ENCODE measurements at places on chromosomes 5 and 9.
A peak's percentile ranks its signal among the peaks of the same experiment; 100 is the strongest.

DNA sequence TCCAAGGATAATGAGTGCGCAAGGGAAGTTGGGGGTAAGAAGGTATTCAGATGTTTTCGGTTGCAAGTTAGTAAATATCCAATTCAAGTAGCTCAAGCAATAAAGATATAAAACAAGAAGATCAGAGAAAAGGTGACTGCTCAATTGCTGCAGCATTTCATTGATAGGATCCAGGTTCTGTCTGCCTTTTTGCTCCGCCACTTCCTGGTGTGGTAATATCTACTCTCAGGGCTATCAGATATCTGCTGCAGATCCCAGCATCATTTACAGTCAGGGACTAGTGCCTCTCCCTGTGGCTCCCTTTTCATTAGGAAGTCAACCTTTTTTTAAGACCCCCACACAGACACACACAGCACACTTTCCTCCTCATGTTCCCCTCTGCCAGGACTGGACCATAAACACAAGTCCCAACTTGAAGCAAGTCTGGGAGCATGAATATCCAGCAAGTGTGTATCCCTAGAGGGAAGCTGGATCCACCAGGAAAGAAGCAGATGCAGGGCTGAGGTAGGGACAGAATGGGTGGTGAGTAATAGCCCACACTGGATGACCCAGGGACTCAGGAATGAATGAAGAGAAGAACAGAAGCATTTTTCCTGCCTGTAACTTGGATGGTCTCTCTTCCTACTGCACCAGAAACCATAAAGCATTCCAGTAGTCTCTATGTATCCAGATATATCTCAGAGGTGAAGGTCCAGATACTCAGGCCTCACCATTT lies 53.7 kb downstream of the ZNF622 start:
- DNase-seq = peak; percentile 67

GRCh38 chr5:38547257-38547656 lies 9.2 kb downstream of the LIFR start:
- DNase-seq = no peak

DNA sequence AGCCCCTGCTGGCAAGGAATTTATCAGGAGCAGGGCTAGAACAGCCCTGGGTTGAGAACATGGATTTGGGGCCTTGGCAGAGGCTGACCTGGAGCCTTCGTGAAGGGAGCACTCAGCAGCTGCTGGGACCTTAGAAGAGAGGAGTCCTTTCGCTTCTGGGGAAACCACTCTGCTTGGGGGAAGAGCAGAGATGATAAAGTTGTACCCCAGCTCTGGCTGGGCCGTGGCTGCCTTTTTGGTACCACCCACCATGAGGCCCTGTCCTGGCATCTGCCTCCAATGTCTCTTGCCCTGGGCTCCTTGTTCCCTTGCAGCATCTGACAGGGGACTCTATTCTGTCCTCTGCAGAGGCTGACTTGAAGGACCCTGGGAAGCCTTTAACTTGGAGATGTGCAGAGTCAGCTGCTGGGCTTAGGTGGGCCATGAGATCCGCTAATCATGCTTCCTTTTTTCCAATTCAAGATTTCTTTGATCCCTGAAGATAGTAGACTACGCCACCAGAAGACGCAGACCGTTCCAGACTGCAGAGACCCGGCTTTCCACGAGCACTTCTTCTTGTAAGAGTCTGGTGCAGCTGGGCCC lies 20.2 kb downstream of the RGS3 start:
- DNase-seq = no peak

DNA sequence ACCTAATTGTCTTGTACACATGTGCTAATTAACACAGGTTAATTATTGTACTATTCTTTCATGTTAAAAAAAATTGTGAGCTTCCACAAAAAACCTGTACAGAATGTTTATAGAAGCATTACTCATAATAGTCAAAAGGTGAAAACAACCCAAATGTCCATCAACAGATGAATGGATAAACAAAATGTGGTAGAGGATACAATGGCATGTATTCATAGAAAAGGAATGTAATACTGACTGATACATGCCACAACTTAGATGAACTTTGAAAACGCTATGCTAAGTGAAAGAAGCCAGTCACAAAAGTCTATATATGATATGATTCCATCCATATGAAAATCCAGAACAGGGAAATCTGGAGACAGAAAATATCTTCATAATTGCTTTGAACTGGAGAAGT lies 25.6 kb downstream of the RRAGA start:
- DNase-seq = no peak

DNA sequence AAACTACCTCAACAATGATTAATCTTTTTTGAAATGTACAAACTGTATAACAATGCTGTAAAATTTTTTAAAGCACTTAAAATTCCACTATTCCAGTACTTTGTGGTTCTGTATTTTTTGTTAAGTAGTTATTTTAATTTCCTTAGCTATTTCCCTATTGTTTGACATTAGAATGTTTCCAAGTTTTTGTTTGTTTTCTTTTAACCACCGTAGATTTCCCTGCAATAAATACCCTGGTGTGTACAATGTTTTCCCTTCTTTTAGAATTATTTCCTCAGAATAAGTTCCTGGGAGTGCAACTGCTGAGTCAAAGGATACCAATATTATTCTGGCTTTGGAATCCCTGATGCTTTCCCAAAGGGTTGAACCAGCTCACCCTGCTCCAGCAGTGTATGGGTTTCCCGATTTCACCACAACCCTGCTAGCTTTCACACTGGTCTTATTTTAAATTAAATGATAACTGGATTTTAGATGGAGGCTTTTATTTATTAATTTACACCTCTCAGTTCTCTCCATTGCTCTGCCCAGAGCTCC lies 20.6 kb upstream of the ANGPTL2 start:
- DNase-seq = no peak

DNA sequence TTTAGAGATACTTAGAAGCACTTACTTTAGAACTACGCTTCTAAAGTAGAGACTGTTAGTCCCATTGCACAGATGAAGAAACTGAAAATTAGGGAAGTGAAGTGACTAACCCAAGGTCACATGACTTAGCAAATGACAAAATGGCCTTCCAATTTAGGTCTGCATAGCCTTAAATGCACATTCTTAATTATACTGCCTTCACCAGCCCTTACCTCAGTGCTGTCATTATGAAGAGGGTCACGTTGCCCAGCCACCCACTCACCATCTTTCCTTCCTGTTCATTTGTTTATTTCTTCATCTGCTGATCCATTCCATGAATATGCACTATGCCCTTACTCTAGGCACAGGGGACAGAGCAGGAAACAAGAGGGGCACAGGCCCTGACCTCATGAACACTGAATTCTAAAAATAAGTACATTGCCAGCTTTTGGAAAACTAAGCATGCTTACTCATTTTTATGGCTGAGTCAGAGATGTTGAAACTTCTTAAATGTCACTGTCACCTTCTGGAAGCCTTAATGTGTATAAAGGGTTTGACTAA lies 8.6 kb downstream of the HAVCR2 start:
- DNase-seq = no peak

DNA sequence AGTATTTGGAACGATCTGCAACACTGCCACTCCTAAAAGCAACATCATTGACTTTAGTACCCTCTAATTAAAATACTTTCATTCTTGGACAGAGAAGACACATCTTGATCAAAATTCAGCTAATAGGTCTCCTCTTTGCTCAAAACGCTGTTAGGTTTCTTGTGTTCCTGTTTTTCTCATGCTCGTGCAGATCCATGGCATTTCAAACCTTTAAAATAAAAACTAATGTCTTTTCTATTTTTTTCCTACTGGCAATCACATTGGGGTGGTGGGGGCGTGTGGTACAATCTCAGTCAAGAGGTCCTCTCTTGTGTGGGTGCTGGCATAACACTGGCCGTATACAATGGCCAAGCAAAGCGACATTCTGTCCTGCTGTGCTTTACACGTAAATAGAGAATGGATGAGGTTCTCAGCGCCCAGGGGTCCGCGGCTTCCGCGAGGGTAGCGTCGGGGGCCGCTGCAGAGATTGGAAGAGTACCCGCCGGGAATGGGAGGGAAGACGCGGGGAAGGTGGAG lies 315 bp upstream of the GPR150 start:
- DNase-seq = no peak

- DNase-seq = peak; percentile 56
Measured at GRCh38 chr5:17314907-17315471, 97.6 kb downstream of the BASP1 start.
